ENCODE measurements at places on chromosomes 3 and 15.

GRCh38 chr15:72818632-72819031 lies 35.1 kb upstream of the ADPGK start:
- peaks cover 3% of the 10 kb centered on the region for H3K4me1 ChIP-seq
- no peaks in the 10 kb centered on the region for H3K36me3 ChIP-seq
- DNase-seq = no peak
- no peak overlapping the region for H3K27ac ChIP-seq
- H3K4me3 ChIP-seq = no peak overlapping the region
- peaks cover 27% of the 10 kb centered on the region for H3K27me3 ChIP-seq

- H3K36me3 ChIP-seq = peaks cover 5% of the 10 kb centered on the region
- H3K27ac ChIP-seq = no peak overlapping the region
- peaks cover 4% of the 10 kb centered on the region for H3K4me1 ChIP-seq
- no peak for DNase-seq
- H3K4me3 ChIP-seq = no peak overlapping the region
These were observed 6.1 kb upstream of the LRRC15 start for GRCh38 chr3:194375473-194376240.

GRCh38 chr15:33934396-33934795 lies 33.9 kb upstream of the CHRM5 start:
- H3K4me3 ChIP-seq = no peak overlapping the region
- no peak for DNase-seq
- H3K27ac ChIP-seq = no peak overlapping the region
- no peaks in the 10 kb centered on the region for H3K4me1 ChIP-seq
- no peaks in the 10 kb centered on the region for H3K27me3 ChIP-seq
- H3K36me3 ChIP-seq = no peaks in the 10 kb centered on the region

GRCh38 chr15:49877873-49878521 lies 241.0 kb downstream of the ATP8B4 start:
- H3K27ac ChIP-seq = no peak overlapping the region
- peaks cover 8% of the 10 kb centered on the region for H3K27me3 ChIP-seq
- H3K4me3 ChIP-seq = no peak overlapping the region
- no peak for DNase-seq
- peaks cover 6% of the 10 kb centered on the region for H3K4me1 ChIP-seq
- H3K36me3 ChIP-seq = peaks cover 2% of the 10 kb centered on the region

DNA sequence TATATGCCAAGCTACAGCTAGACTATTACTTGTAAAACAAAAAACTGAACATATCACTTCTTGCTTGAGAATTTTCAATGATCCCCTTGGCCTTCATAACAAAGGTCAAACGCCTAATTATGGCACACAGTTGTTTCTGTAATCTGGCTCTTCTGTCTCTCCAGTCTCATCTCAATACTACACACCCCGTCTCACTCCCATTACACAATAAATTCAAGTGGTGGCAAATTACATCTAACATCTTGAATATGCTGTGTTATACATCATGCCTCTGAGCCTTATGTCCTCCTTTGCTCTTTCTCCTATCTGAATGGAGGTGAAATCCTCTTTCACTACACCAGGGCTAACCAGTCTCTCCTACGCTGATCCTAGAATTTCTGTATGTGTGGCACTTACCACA lies 140.4 kb downstream of the TBL1XR1 start:
- no peak for DNase-seq
- H3K27ac ChIP-seq = no peak overlapping the region
- peaks cover under 1% of the 10 kb centered on the region for H3K36me3 ChIP-seq
- no peak overlapping the region for H3K4me3 ChIP-seq
- H3K4me1 ChIP-seq = peaks cover 15% of the 10 kb centered on the region
- no peaks in the 10 kb centered on the region for H3K27me3 ChIP-seq

GRCh38 chr15:27842526-27842925 lies 256.6 kb downstream of the OCA2 start:
- H3K27ac ChIP-seq = no peak overlapping the region
- DNase-seq = no peak
- no peaks in the 10 kb centered on the region for H3K4me1 ChIP-seq
- no peaks in the 10 kb centered on the region for H3K36me3 ChIP-seq
- peaks cover under 1% of the 10 kb centered on the region for H3K27me3 ChIP-seq

GRCh38 chr15:93493172-93493571 lies 404.2 kb upstream of the RGMA start:
- DNase-seq = no peak
- no peak overlapping the region for H3K27ac ChIP-seq

DNA sequence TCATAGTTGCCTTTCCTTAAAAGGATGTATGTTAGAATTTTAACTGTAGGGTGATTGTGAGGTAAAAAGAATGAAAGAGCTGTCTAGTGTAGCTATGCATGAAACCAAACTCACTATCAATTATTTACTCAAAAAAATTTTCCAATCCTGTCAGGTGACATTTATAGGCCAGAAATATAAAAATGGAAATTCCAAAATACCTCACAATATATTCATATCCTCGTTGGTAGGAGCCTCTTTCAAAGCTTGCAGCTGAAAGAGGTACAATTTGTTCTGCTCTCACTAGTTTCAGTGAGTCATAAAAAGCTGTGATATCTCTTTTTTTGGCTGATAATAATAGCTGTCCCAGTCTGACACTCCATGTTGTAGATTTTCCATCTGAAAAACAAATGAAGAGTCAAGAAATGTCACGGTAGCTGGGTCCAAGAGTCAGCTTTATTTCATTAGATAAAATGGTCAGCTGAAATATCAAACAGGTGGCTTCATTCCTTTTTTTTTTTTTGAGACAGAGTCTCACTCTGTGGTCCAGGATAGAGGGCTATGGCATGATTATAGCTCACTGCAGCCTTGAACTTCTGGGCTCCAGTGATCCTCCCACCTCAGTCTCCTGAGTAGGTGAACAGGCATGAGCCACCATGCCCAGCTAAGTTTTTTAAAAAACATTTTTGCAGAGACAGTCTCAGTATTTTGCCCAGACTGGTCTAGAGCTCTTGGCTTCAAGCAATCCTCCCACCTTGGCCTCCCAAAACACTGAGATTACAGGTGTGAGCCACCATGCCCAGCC lies 50.8 kb upstream of the XRN1 start:
- H3K27me3 ChIP-seq = no peaks in the 10 kb centered on the region
- H3K27ac ChIP-seq = no peak overlapping the region
- DNase-seq = no peak
- peaks cover 10% of the 10 kb centered on the region for H3K4me1 ChIP-seq
- no peak overlapping the region for H3K4me3 ChIP-seq

- H3K4me1 ChIP-seq = no peaks in the 10 kb centered on the region
- no peak for DNase-seq
- no peak overlapping the region for H3K27ac ChIP-seq
These were observed 9.7 kb upstream of the HHATL start for GRCh38 chr3:42712344-42712648.

- H3K4me1 ChIP-seq = no peaks in the 10 kb centered on the region
- H3K4me3 ChIP-seq = no peak overlapping the region
- H3K27ac ChIP-seq = no peak overlapping the region
- no peak for DNase-seq
- H3K36me3 ChIP-seq = peaks cover 2% of the 10 kb centered on the region
These were observed 403.6 kb upstream of the PROK2 start for GRCh38 chr3:72188536-72188935.

GRCh38 chr15:32099097-32099785 lies 68.9 kb downstream of the CHRNA7 start:
- no peak overlapping the region for H3K4me3 ChIP-seq
- no peaks in the 10 kb centered on the region for H3K36me3 ChIP-seq
- H3K27ac ChIP-seq = no peak overlapping the region
- DNase-seq = no peak
- peaks cover 2% of the 10 kb centered on the region for H3K4me1 ChIP-seq

- peaks cover 34% of the 10 kb centered on the region for H3K27me3 ChIP-seq
- peak overlapping the region; percentile 37 for H3K27ac ChIP-seq
- no peak for DNase-seq
- H3K36me3 ChIP-seq = no peaks in the 10 kb centered on the region
- peak overlapping the region; percentile 87 for H3K4me3 ChIP-seq
- peaks cover 11% of the 10 kb centered on the region for H3K4me1 ChIP-seq
These were observed 111.6 kb downstream of the AQP9 start for GRCh38 chr15:58249646-58250312.

DNA sequence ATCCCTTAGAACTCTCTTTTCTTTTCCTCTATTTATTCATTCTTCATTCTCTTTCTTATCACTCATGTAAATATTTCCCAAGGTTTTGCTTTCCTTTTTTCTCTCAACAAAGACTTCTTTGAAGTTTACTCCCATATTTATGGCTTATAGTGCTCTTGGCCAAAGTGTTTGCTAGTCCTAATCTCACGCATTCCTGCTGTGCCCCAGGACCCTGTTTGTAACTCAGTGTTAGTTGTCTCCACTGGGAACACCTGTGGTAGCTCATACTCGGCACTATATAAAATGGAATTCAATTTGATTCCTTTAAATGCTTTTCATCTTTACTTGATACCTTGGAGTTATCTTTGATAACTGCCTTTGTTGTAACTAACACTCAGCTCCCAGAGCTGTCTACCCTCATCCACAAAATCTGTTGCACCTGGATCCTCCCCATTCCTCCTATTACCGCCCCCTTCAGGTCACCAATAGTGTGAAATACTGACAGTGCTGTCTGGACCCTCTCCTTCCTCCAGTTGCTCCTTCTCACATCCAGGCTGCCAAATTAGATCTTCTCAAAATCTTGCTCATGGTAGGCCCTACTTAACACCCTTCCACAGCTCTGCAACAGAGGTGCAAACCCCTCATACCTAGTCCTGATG lies 76.8 kb downstream of the TIGIT start:
- H3K4me3 ChIP-seq = no peak overlapping the region
- peaks cover 8% of the 10 kb centered on the region for H3K36me3 ChIP-seq
- H3K4me1 ChIP-seq = peaks cover 9% of the 10 kb centered on the region
- no peaks in the 10 kb centered on the region for H3K27me3 ChIP-seq
- H3K27ac ChIP-seq = peak overlapping the region; percentile 86

DNA sequence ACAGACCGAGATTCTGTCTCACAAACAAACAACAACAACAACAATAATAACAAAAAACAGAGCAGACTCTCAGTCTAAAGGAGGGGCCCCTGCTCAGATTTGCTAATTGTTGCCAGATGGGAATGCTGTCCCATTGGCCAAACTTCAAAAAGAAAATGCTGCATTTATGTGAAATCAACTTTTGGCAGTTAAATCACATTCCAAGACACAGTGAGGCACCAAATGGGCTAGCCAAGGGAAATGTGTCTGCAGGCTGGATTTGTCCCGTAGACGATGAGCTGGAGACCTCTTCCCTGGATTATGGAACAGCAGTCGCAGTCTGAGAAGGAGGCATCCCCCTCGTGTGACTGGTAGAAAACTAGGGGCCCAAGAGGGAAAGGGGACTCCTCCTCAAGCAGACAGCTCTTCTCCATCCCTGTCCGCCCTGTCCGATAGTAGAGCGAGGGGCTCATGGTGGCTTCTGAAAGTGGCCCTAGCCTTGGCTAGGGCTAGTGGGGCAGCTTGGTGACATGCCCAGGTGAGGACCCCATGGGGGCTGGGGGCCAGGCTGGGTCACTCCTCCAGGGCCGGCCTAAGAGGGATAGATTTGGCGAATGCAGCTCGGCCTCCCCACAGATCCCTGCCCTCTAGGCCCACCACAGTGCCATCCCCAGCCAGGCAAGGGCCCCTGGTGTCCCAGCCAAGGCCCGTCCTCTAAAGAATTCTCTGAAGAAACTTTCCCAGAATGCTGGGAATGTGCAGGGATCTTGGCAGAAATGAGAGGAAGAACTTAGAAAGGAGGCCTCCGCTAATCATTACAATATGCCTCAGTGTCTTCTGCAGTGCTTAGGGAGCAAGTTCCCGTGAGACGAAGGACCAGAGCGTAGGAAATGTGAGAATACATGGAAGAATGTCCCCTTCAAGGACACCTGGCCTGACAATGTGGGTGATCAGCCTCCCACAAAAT lies 2.0 kb downstream of the SLC22A14 start:
- H3K27ac ChIP-seq = no peak overlapping the region
- H3K27me3 ChIP-seq = no peaks in the 10 kb centered on the region
- H3K36me3 ChIP-seq = no peaks in the 10 kb centered on the region
- H3K4me1 ChIP-seq = no peaks in the 10 kb centered on the region

DNA sequence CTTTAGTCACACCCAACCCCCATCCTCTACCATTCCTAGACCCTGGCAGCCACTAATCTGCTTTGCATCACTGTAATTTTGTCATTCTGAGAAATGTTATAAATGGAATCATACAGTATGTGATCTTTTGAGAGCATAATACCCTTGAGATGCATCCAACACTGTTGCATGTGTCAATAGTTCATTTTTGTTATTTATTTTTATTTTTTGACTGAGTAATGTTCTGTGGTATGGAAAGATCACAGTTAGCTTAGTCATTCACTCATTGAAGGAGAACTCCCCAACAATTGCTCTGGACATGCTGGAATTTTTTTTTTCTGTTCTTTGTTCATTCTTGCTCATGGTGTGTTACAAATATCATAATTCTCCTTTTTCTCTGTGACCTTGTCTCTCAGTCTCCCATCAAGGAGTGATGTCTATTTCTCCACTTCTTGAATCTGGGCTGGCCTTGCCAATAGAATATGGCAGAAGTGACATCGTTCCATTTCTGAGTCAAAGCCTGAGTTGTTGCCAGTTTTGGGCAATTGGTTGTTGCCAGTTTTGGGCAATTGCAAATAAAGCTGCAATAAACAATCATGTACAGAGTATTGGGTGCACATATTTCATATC lies 6.8 kb upstream of the ADPGK start:
- H3K27ac ChIP-seq = no peak overlapping the region
- H3K27me3 ChIP-seq = no peaks in the 10 kb centered on the region
- H3K4me3 ChIP-seq = no peak overlapping the region
- no peaks in the 10 kb centered on the region for H3K36me3 ChIP-seq
- peaks cover 32% of the 10 kb centered on the region for H3K4me1 ChIP-seq

GRCh38 chr3:161989012-161989411 lies 492.4 kb downstream of the OTOL1 start:
- no peak overlapping the region for H3K4me3 ChIP-seq
- no peak overlapping the region for H3K27ac ChIP-seq
- no peaks in the 10 kb centered on the region for H3K4me1 ChIP-seq
- H3K36me3 ChIP-seq = no peaks in the 10 kb centered on the region
- H3K27me3 ChIP-seq = no peaks in the 10 kb centered on the region
- no peak for DNase-seq

DNA sequence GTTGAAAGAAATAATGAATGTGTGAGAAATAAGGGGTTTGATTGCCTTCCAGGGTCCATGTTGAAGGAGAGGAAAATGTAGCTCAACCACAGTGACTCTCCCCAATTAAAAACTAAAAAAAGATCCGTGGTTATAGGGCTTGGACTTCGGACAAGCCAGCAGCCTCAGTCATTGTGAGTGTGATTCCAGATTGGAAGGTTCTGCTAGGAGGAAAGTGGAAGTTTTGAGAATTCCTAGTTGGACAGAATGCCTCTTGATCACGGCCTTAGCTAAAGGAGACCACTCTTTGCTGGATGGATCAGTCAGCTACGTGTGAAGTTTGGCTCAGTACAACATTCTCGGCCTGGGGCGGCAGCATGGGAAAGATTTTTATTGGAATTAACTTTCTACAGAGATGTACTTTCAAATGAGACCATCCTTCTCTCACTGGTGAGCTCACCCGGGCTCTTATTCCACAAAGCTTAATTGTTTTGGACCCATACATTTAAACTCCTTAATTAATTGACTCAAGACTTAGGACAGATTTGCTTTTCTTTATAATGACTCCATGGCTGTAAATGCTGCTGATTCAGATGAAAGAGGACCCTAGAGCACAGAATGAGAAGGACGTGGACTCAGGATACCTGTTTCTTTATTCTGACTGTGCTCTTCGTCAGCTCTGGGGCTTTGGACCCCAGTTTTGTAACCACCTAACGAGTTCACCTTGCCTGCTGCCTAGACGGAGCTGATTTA lies 27.5 kb downstream of the FLNB start:
- peaks cover 30% of the 10 kb centered on the region for H3K4me1 ChIP-seq
- peaks cover 3% of the 10 kb centered on the region for H3K36me3 ChIP-seq
- peak overlapping the region; percentile 69 for H3K4me3 ChIP-seq
- no peak for DNase-seq

Measured in T-helper 17 cell (primary cell).